NCI-H345 (cell line): ENCODE measurements at places on chromosomes 3 and 15.

GRCh38 chr15:64044300-64045100 is 1.8 kb downstream of the DAPK2 start:
- DNase-seq: no peak

- DNase-seq: no peak
Measured at GRCh38 chr15:96372554-96372953, 42.1 kb downstream of the NR2F2 start.

DNA sequence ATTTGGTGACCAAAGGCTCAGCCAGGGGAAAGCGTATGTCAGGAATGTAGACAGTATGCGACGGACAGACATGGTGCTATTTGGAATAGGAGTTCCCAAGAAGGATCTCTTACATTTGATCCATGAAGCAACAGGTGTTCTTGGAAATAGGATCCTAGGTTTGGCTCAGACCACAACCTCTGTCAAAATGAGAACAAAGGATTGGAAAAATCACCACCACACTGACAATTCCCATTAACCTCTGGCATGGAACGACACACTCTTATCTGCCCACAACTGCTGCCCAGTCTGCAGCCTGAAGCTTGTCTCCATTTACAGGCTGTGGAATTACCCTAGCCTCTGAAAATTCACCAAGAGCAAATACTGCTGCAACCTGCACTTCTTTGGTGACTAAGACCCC is 33.6 kb upstream of the LRRN1 start:
- DNase-seq: no peak

- no peak for DNase-seq
Measured at GRCh38 chr3:126986001-126986400, 3.1 kb downstream of the PLXNA1 start.

DNA sequence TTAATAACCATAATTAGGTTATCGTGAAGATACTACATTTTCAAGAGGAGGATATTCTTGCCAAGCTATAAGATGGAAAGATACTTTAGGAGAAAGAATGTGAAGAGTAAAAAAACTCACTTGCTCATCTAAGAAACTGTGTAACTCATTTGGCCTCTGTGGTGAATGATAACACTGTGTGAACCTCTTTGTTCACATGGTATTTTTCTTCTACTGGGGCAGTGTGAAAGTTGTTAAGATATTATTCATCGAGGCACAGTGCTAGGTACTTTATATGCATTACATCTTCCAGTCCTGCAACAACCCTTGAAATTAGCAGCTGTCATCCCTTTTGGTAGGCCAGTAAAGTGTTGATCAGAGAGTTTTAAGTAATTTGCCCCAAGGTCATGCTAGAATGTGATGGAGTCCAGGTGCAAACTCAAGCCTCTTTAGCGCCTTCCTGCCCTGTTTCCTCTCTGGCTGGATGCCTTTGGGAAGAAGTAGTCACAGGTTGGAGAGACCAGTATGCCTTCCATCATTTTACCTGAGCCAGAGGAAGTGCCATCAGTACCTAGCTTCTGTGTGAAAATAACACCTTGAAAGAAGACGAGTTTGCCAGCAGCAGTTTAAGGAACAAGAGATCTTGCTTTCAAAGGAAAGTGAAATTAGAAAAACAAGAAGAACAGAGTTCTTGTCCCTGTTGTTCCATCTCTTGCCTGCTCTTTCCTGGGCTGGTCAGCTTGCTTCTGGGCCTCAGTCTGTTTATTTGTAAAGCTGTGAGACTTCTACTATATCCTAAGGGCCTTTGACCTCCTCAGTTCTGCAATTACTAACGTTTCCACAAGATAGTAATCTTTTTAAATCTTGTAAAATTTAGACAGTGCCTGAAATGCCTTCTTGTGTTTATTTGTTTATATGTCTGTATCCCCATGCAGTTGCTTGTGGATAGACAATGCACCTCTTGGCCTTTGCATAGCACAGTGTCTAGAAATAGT is 179.3 kb downstream of the FNDC3B start:
- DNase-seq: no peak

DNA sequence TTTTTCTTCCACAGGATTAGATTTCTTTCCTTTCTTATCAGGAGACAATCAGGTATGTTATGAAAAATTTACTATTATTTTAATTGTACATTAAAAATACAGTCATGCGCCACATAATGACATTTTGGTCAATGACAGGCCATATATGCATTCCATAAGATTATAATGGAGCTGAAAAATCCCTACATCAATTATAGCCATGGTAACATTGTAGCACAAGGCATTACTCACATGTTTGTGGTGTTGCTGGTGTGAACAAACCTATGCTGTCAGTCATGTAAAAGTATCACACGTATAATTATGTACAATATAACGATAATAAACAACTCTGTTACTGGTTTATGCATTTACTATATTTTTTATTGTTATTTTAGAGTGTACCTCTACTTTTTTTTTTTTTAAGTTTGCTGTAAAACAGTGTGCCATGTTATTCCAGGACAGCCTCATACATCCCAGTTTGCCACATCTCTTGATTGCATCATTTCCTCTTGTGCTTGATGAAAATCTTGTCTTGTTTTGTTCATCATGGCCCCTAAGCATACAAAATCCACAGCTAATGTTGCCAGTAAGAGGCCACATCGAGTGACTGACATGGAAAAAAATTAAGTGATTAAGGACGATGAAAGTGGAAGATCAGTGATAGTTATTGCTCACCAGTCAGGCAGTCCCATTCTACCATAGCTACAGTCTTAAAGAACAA is 21.4 kb downstream of the CALML4 start:
- DNase-seq: no peak

- peak; percentile 81 for DNase-seq
Measured at GRCh38 chr15:68335251-68335650, 57.7 kb downstream of the FEM1B start.

- DNase-seq: no peak
Measured at GRCh38 chr3:54264050-54264449, 141.7 kb downstream of the CACNA2D3 start.

GRCh38 chr3:46692566-46692990 is 901 bp downstream of the ALS2CL start:
- no peak for DNase-seq

DNA sequence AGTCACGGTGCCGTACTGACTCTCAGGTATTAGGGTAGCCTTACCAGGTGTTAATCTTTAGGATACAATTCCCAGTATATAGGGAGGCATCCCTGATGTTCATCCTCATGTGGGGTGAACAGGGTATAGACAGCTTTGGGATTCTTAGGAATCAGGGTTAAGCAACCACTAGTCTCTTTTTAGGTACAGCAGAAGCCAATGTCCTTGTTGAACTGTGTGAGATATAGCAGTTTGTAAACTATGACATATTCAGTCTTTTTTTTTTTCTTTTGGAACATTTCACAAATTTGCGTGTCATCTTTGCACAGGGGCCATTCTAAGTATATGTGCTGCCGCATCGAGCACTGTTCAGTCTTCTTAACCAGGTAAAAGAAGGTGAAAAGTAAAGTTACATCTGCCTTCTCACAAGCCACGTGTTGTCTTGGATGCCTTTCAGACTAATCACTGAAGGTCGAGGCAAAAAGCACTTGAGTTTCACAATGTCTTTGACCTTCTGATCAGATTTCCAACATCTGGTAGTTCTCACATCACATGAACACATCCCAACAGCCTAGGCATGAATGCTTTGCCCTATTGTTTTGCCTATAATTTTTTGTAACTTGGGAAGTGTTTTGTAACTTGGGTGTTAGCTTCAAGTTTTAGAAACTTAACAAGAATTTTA is 17.2 kb downstream of the TSEN2 start:
- no peak for DNase-seq

GRCh38 chr15:37046876-37047614 is 53.3 kb downstream of the MEIS2 start:
- DNase-seq: no peak
